ENCODE measurements at places on chromosomes 12 and 14. TPM values are rescaled to one million over a fixed set of nuclear protein-coding genes. Genes with fewer than 3 reads are reported as not detected.
A peak's percentile ranks its signal among the peaks of the same experiment; 100 is the strongest.

Gene DGKA
- 221 TPM for total RNA-seq

Gene PRH1
- total RNA-seq, result 5.8 TPM

Gene CD27
- 111 TPM for total RNA-seq

- no peaks in the 10 kb centered on the region for H3K4me1 ChIP-seq
- H3K4me3 ChIP-seq, result no peak overlapping the region
- peaks cover 7% of the 10 kb centered on the region for H3K36me3 ChIP-seq
- H3K27me3 ChIP-seq, result no peaks in the 10 kb centered on the region
These were observed 14.9 kb upstream of the SCFD1 start for GRCh38 chr14:30607156-30607780.

Gene CGRRF1
- 13.3 TPM for total RNA-seq

- H3K27me3 ChIP-seq, result no peaks in the 10 kb centered on the region
- H3K4me1 ChIP-seq, result no peaks in the 10 kb centered on the region
- no peak for DNase-seq
These were observed 357.4 kb downstream of the KCNH5 start for GRCh38 chr14:62687818-62688217.

GRCh38 chr12:77751939-77752338, 78.8 kb upstream of the NAV3 start:
- no peak overlapping the region for H3K4me3 ChIP-seq
- no peak for DNase-seq
- no peaks in the 10 kb centered on the region for H3K4me1 ChIP-seq
- no peak overlapping the region for H3K27ac ChIP-seq
- H3K36me3 ChIP-seq, result no peaks in the 10 kb centered on the region

DNA sequence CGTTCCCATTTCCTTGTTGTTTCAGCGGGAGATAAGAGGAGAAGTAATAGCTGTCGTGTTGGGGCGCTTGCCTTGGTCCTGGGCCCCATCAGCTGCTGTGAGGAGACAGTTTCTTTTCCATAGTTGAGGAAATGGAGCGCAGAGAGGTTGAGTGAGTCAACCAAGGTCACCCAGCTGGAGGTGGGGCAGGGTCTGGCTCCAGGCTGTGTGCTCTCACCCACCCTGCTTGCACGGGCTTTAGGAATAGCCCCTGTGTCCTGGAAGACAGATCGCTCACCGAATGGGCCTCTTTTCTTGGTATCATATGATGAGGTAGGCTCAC, 165.7 kb upstream of the RTL1 start:
- H3K27me3 ChIP-seq, result no peaks in the 10 kb centered on the region
- no peak overlapping the region for H3K27ac ChIP-seq
- no peaks in the 10 kb centered on the region for H3K36me3 ChIP-seq
- H3K4me1 ChIP-seq, result no peaks in the 10 kb centered on the region
- no peak overlapping the region for H3K4me3 ChIP-seq
- no peak for DNase-seq

Gene SMIM41
- total RNA-seq, result not detected

Gene CARMIL3
- 1.5 TPM for total RNA-seq

GRCh38 chr12:132585177-132585576, 25.2 kb downstream of the LRCOL1 start:
- H3K27me3 ChIP-seq, result no peaks in the 10 kb centered on the region
- DNase-seq, result no peak
- H3K36me3 ChIP-seq, result peaks cover 4% of the 10 kb centered on the region

- H3K4me3 ChIP-seq, result no peak overlapping the region
- no peaks in the 10 kb centered on the region for H3K4me1 ChIP-seq
- no peaks in the 10 kb centered on the region for H3K36me3 ChIP-seq
- H3K27ac ChIP-seq, result no peak overlapping the region
- DNase-seq, result no peak
These were observed 392.0 kb downstream of the LRIG3 start for GRCh38 chr12:58528271-58528670.

GRCh38 chr12:107014055-107014454, 27.1 kb upstream of the MTERF2 start:
- no peaks in the 10 kb centered on the region for H3K27me3 ChIP-seq
- H3K36me3 ChIP-seq, result no peaks in the 10 kb centered on the region
- no peaks in the 10 kb centered on the region for H3K4me1 ChIP-seq
- H3K4me3 ChIP-seq, result no peak overlapping the region

Gene SINHCAF
- 149 TPM for total RNA-seq

- H3K27ac ChIP-seq, result no peak overlapping the region
- H3K27me3 ChIP-seq, result no peaks in the 10 kb centered on the region
- no peak overlapping the region for H3K4me3 ChIP-seq
- no peaks in the 10 kb centered on the region for H3K4me1 ChIP-seq
- no peaks in the 10 kb centered on the region for H3K36me3 ChIP-seq
These were observed 27.9 kb upstream of the CTDSP2 start for GRCh38 chr12:57874166-57875108.

DNA sequence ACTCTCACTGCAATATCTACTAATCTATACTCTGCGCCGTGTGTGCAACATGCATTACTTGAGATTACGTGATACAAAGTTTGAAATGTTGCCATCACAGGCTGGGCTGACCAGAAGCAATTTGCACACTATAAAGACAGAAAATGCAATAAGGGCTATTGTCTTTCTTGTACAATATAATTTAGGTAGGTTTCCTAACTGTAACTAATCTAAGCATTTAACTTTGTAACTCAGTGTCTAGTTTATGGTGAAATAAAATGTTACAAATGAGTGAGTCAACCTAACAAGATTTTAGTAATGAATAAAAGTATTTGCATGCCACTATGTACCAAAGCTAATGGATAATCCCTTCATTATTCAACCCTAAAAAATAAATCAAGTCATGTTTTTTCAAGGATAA, 57.8 kb downstream of the LRP6 start:
- peaks cover 9% of the 10 kb centered on the region for H3K4me1 ChIP-seq
- no peak overlapping the region for H3K4me3 ChIP-seq
- peaks cover 9% of the 10 kb centered on the region for H3K27me3 ChIP-seq
- no peaks in the 10 kb centered on the region for H3K36me3 ChIP-seq

Gene IAPP
- total RNA-seq, result not detected

- H3K27me3 ChIP-seq, result peaks cover 24% of the 10 kb centered on the region
- H3K27ac ChIP-seq, result no peak overlapping the region
- H3K4me3 ChIP-seq, result peak overlapping the region; percentile 49
- H3K36me3 ChIP-seq, result no peaks in the 10 kb centered on the region
- peak; percentile 17 for DNase-seq
These were observed 686 bp downstream of the B4GALNT1 start for GRCh38 chr12:57632073-57632957.

DNA sequence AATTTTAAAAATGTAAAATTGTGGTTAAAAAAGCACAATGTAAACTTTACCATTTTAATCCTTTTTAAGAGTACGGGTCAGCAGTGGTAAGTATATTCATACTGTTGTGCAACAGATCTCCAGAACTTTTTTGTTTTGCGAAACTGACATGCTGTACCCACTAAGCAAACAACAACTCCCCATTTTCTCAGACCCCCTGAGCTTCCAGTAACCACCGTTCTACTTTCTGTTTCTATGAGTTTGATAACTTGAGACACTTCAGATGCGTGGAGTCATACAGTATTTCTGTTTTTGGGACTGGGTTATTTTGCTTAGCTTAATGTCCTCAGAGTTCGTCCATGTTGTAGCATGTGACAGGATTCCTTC, 38.0 kb downstream of the CHST11 start:
- H3K4me1 ChIP-seq, result peaks cover 87% of the 10 kb centered on the region
- H3K4me3 ChIP-seq, result peak overlapping the region; percentile 42
- H3K36me3 ChIP-seq, result no peaks in the 10 kb centered on the region
- H3K27me3 ChIP-seq, result no peaks in the 10 kb centered on the region
- DNase-seq, result no peak
- peak overlapping the region; percentile 52 for H3K27ac ChIP-seq

- H3K27ac ChIP-seq, result no peak overlapping the region
- no peaks in the 10 kb centered on the region for H3K27me3 ChIP-seq
These were observed 215.8 kb downstream of the PHLDA1 start for GRCh38 chr12:75815756-75816155.

GRCh38 chr12:126570566-126570965, 1505.3 kb downstream of the AACS start:
- H3K4me1 ChIP-seq, result no peaks in the 10 kb centered on the region
- no peaks in the 10 kb centered on the region for H3K36me3 ChIP-seq
- no peaks in the 10 kb centered on the region for H3K27me3 ChIP-seq
- no peak overlapping the region for H3K27ac ChIP-seq
- no peak for DNase-seq
- no peak overlapping the region for H3K4me3 ChIP-seq

- H3K27ac ChIP-seq, result no peak overlapping the region
- H3K36me3 ChIP-seq, result no peaks in the 10 kb centered on the region
- H3K4me3 ChIP-seq, result no peak overlapping the region
- DNase-seq, result no peak
- no peaks in the 10 kb centered on the region for H3K27me3 ChIP-seq
These were observed 47.1 kb upstream of the ANKS1B start for GRCh38 chr12:100031836-100032235.

DNA sequence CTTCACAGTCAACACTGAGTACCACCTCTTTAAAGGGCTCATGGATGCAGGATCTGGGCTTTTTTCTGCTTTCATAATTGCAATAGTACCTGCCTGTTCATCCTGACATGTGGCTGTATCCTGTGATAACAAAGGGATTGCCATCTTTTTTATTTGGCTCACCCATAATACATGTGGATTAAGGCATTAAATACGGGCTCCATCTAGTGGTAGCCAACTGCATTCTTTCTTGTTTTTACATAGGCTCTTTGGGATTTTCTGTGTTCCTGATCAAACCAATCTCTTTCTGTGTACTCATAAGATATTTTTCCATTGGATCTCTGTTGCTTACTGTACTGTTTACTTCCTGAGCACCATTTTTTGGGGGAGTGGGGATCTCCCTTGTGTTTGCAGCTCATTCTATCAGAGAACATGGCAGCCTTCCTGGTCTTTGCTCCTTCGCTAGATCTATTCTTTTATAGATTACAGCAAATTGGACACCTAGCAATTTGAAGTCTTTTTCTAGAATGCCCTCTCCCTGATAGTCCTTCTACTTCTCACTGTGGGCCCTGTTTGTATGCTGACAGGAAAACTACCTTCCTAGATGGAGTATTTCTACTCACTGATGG, 723.4 kb upstream of the MDGA2 start:
- no peak overlapping the region for H3K27ac ChIP-seq
- no peaks in the 10 kb centered on the region for H3K4me1 ChIP-seq
- H3K36me3 ChIP-seq, result no peaks in the 10 kb centered on the region
- H3K27me3 ChIP-seq, result no peaks in the 10 kb centered on the region

Gene SYT1
- not detected for total RNA-seq

GRCh38 chr12:24595652-24596235, 353.2 kb downstream of the BCAT1 start:
- H3K27ac ChIP-seq, result no peak overlapping the region
- H3K36me3 ChIP-seq, result no peaks in the 10 kb centered on the region
- H3K4me3 ChIP-seq, result no peak overlapping the region

Gene PAX9
- not detected for total RNA-seq

- no peak for DNase-seq
- no peak overlapping the region for H3K4me3 ChIP-seq
- no peak overlapping the region for H3K27ac ChIP-seq
These were observed 279.3 kb upstream of the DDHD1 start for GRCh38 chr14:53432378-53432802.

DNA sequence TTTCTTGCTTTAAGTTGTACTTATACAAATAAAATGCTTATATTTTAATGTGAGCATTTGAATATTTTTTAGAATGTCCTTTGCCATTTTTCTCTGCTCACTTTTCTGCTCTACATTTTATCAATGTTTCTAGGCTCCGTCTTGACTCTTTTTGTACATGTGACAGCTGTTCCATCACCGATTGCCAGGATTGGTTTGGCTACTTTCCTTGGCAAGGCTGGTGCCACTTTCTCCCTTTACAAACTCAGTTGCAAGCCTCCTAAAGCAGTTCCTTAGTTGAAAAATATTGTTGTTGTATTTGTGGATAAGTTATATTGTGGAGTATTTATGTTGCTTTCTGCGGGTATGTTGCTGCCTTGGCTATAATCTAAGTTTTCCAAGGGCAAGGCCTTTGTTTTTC, 63.4 kb downstream of the DACT1 start:
- H3K36me3 ChIP-seq, result no peaks in the 10 kb centered on the region
- no peaks in the 10 kb centered on the region for H3K27me3 ChIP-seq
- no peaks in the 10 kb centered on the region for H3K4me1 ChIP-seq
- no peak overlapping the region for H3K27ac ChIP-seq
- no peak for DNase-seq
- H3K4me3 ChIP-seq, result no peak overlapping the region

DNA sequence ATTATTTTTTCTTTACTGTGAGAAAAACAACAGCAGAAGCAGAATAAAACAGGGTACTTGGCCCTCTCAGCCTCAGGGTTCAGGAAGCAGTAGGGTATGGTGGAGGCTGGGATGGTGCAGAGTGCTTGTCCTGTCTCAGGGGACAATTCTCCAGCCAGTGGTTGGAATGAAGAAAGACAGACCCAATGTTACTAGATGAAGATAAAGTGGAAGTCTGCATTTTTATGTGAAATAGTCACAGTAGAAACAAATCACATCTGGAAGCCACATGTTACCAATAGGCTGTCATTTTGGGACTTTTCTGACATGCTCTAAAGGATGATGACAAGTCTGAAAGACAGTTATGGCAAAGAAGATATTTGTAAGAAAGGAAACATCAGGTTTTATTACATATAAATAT, 32.3 kb downstream of the PROX2 start:
- DNase-seq, result no peak
- no peak overlapping the region for H3K4me3 ChIP-seq
- H3K27me3 ChIP-seq, result no peaks in the 10 kb centered on the region
- H3K27ac ChIP-seq, result no peak overlapping the region
- H3K4me1 ChIP-seq, result peaks cover 49% of the 10 kb centered on the region

DNA sequence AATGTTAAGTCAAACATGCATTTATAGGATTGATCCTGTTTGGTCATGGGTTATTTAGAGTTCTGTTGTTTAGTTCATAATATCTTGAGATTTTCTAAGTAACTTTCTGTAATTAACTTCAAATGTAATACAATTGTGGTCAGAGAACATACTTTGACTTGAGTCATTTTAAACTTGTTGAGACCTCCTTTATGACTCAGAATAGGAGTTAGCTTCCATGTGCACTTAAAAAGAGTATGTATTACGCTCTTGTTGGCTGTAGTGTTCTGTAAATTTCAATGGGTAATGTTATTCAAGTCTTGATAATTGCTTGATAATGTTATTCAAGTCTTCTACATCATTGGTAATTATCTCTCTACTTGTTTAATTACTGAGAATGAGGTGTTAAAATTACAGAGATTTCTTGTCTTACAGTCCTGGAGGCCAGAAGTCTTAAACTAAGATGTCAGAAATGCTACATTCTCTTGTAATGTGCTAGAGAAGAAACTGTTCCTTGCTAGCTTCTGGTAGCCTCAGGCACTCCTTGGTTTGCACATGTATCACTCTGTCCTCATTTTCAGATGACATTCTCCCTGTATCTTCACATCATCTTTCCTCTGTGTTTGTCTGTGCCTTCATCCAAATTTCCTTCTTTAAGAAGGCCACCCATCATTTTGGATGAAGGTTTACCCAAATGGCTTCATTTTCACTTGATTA, 197.3 kb downstream of the TMTC3 start:
- H3K27ac ChIP-seq, result no peak overlapping the region
- no peak overlapping the region for H3K4me3 ChIP-seq
- no peaks in the 10 kb centered on the region for H3K4me1 ChIP-seq
- H3K36me3 ChIP-seq, result no peaks in the 10 kb centered on the region
- DNase-seq, result no peak
- no peaks in the 10 kb centered on the region for H3K27me3 ChIP-seq

Gene SMAGP
- 0.72 TPM for total RNA-seq

- no peak overlapping the region for H3K4me3 ChIP-seq
- DNase-seq, result no peak
- H3K4me1 ChIP-seq, result no peaks in the 10 kb centered on the region
These were observed 4.7 kb upstream of the EPYC start for GRCh38 chr12:91009319-91009950.

GRCh38 chr14:93708800-93709199, 79.5 kb downstream of the PRIMA1 start:
- DNase-seq, result no peak
- H3K27me3 ChIP-seq, result no peaks in the 10 kb centered on the region
- H3K4me1 ChIP-seq, result no peaks in the 10 kb centered on the region
- no peak overlapping the region for H3K27ac ChIP-seq
- no peak overlapping the region for H3K4me3 ChIP-seq
- H3K36me3 ChIP-seq, result no peaks in the 10 kb centered on the region
